ENCODE measurements at places on chromosomes 6 and 20.

GRCh38 chr20:25224941-25225340, 22.9 kb upstream of the PYGB start:
- no peak for DNase-seq

DNA sequence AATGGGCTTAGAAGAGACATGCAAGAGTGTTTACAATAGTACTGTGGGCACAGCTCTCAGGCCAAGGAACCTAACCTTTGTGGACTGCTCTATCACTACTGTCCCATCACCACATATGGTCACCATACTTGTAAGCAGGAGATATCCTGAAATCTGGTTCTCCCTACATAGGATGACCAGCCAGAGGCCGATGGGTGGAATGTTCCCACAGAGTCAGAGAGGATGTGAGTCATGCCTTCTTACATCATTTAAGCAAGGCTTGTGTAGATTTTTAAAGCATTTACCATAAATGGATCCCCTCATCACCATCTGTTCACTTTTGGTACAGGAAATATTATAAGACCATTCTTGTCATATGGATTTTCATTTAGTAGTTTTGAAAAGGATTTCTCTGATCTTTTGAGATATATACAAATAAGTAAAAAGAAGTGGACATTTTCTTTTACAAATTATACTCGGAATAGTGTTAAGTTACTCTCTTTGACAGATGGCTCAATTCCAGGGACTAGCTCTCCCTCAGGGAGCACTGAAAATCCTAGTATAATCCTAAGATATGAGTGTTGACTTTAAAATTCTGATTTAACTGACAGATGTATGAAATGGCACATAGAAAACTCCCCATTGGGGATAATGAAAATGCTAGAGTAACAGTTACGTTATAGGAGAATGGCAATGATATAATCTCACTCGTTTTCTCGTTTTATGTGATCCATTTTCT, 6.6 kb downstream of the HTR1B start:
- DNase-seq: no peak

DNA sequence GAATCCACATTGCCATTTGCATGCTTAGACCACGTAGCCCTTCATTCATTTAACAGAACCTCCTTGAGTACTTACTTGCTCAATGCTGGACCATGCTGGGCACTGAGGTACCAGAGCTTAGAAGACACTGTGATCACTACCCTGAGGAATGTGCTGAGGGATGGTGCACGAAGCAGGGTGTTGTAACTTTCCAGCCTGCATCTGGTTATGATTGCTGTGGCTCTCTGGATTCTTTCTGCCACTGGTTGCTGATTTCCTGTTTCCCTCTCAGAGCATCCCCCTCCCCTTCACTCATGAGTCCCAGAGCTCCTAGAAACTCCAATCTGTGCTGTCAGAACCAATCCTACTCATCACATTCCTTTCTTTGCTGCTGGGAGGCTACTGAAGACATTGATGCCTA, 537.4 kb downstream of the PTPRT start:
- no peak for DNase-seq

DNA sequence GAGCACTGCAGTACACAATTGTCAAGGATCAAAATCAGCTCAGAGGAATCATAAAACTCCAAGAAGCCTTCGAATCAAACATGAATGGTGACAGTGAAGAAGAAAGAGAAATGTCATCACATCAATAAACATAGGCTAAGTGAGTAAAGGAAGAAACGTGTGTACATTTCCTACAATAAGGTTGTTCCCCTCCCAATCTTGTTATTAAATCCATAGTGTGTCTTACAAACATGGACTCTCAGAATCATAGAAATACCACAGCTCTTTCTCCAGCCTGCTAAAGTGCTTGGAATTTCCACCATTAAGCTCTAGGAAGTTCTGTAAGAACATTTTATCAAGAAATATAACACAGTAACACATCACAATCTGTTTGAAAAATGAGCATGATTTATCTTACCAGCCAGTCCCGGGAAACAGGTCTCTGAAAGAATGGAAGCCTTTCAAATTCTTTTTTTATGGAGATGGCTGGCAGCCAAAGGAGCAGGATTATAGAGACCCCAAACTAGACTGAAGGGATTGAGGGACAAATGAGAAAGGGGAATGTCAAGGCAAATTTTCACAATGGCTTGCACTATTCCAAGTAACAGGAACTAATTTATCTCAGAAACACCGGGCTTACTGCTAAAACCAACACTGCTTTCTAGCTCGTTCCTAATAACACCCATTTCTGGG, 4.5 kb upstream of the TNFAIP3 start:
- no peak for DNase-seq

GRCh38 chr6:16007146-16007545, 121.7 kb upstream of the MYLIP start:
- DNase-seq: no peak

DNA sequence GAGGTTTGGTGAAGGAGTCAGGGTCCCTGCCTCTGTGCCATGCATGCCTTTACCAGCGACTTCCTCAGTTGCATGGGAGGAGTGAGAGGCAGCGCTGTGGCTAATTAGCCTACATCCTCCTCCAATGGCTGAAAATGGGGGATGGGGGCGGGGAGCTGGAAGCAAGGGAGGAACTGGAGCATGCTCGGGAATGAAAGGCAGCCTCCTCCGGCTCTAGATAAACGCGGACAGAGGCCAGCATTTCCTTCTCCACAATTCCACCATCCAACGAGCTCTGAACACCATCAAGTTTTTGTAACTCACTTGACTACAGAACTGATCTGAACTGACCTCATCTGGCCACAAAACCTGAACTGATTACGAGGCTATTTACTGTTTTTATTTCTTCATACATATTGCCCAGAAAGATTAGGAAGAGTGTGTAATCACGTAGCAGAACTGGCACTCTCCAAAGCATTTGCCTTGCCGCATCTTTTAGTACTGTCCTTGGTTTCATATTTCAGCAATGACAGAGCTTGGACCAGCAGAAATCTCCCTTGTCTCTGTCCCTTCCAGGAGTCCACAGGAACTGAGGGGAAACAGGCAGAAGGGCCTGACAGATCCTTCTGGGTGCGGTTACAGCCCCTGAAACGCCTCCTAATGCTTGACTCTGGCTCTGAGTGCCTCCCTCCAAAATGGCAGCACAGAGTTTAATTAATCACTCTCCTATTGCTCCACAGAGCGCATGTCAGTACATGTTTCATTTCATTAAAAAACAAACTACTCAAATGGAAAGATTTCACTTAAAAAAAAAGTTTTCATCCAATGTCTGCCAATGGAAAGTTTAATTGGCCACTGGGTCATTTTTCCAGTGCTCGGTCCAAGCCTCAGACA, 58.2 kb upstream of the TRAF3IP2 start:
- no peak for DNase-seq

DNA sequence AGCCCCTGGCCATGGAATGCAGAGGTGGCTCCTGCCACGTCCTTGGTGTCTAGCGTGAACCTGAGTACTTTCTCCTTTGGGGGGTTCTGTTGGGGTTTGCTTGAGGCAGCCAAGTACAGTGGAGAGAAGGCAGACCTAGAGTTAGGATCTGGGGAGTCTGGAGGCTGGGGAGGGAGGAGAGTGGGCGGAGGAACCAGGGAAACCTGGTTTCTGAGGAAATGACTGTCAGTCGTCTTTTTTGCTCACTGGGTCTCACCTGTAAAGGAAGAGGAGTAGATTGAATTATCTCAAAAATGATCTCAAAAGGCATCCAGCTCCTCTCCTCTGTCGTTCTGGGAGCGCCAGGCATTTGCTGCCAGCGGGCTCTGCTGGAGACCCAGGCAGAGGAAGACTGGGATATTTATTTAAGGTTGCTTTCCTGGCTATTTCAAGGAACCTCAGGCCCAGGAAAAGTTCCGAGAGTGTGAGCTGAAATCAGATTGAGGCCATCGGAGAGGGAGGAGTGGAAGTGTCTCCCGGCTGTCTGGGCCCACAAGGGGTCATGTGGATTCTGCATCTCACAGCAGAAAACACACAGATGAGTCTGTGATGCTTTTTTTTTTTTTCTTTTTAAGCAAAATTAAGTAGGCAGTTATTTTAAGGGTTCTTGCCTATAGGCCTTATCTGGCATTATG, 16.1 kb downstream of the EPB41L1 start:
- DNase-seq: no peak

DNA sequence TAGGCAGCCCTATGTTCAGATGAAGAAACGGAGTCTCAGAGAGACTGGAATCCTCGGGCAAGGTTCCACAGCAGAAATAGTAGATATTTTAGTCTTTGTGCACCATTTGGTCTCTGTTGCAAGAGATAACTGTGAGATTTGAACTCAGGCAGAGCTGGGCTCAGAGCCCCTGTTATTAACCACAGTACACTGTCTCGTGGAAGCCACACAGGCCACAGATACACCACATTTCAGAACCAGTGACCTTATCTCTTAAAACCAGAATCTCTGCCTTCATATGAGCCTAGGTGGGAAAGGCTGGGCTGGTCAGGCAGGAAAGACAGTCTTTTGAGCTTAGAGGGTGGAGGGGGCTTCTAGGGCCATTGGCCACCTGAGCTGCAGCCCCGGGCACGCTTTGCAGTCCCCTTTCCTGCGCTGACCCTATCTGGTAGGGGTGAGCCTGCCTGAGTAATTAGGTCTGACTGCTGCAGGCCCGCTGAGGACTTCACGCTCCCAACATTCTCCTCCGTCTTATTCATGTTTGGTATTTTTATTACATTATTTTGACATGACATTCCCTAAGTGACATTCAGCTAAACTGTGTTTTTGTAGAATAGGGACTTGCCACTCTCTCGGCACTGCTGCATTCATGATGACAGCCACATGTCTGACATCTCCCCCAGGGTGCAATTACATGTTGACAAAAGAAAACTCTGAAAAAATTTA, 71.1 kb downstream of the KCNB1 start:
- no peak for DNase-seq

GRCh38 chr6:797479-798077, 104.6 kb upstream of the EXOC2 start:
- DNase-seq: no peak

DNA sequence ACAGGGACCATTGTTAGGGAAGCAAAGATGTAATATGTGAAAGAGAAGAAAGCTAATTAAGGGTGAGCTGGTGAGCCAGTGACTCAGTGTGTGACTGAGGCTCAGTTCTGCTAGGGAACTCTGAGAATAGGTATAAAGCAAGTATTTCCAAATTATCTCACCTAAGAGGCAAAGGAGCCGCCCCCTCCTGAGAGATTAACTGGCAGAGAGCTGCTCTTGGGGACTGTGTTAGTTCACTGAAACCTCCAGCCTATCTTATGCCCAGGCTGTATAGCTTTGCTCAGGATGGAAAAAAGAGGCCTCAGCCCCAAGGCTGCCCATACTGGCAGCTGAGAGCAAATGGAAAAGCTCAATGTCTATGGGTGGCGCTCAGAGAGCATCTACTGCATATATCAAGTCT, 152.0 kb downstream of the PAK5 start:
- no peak for DNase-seq

- DNase-seq: no peak
These were observed 70.7 kb upstream of the PRSS16 start for GRCh38 chr6:27176523-27177484.

DNA sequence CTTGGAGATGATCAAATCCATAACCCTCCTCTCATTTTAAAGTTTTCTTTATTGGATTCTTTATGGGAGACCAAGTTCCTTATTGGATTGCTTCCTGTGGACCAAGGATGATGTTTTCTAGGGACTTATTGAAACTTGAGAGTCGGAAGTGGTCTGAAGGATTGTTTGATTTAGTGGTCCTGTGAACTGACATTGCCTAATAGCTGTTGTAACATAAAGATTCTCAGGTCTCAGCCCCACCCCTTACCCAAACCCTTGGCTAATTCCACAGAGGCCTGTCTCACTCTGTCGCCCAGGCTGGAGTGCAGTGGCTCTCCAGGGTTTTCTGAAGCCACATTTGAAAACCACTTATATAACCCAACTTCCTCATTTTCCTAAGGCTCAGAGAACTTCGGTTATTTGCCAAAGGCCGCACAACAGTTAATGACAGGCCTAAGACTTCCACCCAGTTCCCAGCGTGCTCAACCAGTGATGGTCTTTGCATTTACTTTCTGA, 77.0 kb downstream of the ATXN1 start:
- no peak for DNase-seq

GRCh38 chr6:111399626-111400025, 83.4 kb downstream of the REV3L start:
- DNase-seq: no peak

DNA sequence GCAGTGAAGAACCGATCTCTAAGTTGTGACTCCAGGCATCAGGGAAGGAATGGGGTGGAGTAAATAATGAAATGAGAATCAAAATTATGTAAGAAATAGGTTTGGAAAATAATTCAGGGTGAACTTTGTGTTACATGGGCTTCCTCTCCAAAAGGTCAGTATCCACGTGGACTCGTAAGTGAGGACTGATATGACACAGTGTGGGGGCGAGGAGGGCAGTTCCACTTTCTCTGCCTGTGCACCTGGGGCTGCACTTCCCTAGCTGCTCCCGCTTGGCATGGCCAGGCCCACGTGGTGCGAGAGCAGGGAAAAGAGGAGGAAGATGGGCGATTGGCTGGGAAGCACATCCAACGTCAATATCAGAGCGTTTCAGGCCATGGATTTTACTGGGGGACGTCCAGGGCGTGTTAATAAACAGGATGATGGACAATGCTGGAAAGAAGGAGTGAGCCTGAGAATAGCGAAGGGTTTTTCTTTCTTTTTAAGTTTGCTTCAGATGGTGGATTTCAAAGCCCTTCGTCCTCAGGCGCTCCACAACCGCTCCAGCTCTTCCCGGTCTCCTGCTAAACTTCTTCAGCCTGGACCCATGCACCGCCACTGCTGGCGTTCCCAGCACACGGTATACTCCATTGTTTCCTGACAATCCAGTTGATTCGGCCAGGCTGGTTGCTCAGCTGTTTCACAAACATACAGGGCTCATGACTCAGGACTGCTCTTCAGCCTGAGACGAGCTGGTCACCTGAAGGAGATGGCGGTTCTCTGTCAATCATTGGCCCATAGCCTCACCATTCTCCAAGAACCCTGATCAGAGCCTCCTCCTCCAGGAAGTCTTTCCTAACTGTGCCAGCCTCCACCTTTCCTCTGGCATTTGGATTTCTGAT, 11.8 kb downstream of the CCR6 start:
- DNase-seq: no peak

DNA sequence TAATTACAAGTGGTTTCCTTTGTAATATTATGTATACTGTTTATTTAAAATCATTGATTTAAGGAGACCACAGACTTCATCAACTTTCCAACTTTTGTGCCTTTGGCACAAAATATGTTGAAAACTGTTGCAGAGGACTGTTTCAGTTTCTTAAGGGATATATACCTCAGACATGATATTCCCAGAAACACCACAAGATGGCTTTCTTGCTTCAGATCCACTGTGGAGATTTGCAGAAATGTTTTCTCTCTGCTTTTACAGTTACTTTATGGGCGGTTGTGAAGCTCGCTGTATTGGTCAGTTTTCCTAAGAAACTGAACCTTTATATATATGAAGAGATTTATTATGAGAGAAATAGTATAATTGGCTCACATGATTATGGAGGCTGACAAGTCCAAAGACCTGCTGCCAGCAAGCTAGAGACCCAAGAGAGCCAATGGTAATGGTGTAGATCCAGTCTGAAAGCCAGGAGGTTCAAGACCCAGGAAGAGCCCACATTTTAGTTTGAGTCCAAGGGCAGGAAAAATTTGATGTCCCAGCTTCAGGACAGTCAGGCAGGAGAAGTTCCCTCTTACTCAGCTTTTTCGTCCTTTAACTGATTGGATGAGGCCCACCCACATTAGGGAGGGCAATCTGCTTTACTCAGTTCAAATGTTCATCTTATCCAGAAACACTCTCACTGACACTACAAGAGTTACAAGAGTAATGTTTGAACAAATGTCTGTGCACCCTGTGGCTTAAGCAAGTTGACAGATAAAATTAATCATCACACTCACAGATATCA, 12.8 kb downstream of the ME1 start:
- DNase-seq: no peak

All from stimulated activated CD8-positive, alpha-beta memory T cell treated with anti-CD3 and anti-CD28 coated beads, Interleukin-7, amount 100 ng/mL, for 48 hours (primary cell).